ENCODE measurements at places on chromosomes 1 and 21.

DNA sequence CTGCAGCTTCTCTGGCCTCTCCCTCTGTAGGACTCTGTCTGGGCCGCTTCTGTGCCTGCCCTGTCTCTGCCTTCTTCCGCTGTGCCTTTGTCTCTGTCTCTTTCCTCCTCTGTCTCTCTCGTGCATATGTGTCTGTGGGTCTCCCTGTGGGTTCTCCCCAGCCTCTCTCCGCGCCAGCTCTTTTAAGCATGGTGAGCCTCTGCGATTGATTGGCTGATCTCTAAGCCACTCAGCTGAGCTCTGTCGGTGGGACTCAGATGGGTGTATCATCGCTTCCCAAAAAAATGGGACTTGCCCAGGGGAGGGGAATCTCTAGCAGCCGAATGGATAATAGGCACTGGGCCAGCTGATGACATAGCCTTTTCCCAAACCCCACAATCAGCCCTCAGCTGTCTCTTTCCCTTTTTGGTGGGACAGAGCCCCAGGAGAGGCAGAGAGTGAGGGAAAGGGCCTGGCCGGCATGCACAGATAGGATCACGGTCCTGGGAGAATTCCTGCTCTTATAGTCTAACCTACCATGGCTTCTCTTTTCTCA is at the start of gene ADAMTS4:
ADAMTS4 (minus strand) TSS at position 158 of the 535 bp plus-strand sequence. CDS start 427 bp downstream, outside the sequence.
- DNase-seq: no peak

DNA sequence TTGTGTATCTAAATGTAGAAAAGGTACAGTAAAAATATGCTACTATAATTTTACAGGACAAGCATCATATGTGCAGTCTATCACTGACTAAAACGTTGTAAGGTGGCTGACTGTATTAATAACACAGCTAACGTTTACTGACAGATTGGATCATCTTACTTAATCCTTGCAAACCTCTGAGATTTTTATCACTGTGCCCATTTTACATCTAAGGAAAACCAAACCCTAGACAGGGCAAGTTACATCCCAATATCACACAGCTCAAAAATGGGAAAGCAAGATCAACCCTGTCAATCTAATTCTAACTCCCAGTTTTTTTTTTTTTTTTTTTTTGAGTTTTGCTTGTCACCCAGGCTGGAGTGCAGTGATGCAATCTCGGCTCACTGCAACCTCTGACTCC is 7.5 kb upstream of the RIT1 start:
- no peak for DNase-seq

- no peak for DNase-seq
Measured at GRCh38 chr1:174789399-174789798, 210.3 kb upstream of the CACYBP start.

DNA sequence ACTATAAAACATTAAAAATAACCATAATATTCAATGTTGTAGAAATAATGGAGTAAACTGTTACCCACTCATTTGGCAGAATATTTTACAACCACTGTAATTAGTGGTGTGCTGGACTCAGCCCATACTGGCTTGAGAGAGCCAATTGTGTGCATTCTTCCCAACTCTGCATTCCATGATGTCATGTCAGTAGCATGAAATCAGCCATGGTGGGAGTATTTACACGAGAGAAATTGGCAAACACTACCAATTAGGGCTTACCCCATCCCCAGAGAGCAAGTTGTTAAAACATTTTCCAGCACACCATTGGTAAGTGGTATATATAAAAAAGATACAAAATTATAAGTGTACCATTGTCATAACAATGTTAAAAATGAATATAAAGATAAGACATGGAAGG is 19.1 kb upstream of the QSOX1 start:
- no peak for DNase-seq

GRCh38 chr21:45590246-45590725 is 48.0 kb upstream of the SLC19A1 start:
- DNase-seq: no peak

DNA sequence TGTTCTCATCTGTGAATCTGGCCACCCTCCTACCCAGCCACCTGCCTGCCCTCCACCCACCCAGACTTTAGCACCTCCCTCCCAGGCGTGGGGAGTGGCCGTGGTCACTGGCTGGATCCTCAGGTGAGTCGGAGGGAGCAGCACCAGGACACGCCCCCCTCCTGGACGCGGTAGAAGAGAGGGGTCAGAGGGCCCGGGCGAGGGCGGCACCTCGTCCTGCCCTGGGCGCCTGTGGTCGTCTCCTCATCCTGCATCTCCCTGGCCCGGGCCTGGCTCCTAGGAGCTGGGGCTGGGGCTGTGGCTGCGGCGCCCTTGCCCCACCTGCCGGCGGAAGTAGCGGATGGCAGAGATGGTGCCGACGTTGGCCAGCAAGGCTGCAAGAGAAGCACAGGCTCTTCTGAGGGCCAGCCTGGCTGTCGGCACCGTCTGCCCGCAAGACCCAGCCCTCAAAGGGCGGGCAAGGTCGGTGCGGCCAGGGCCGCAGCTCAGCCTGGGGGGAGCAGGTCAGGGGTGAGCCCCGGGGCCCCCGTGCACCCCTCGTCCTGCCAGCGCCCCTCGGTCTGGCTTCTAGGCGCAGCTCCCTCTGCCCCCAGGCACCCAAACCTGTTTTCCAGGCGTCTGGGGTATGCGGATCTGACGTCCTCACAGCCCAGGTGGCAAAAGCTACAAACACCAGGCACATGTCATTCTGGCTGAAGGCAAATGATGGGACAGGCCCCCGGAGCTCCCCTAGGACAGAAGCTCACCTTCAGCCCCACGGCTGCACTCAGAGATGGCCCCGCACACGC is 5.8 kb downstream of the PERM1 start:
- DNase-seq: peak; percentile 91

DNA sequence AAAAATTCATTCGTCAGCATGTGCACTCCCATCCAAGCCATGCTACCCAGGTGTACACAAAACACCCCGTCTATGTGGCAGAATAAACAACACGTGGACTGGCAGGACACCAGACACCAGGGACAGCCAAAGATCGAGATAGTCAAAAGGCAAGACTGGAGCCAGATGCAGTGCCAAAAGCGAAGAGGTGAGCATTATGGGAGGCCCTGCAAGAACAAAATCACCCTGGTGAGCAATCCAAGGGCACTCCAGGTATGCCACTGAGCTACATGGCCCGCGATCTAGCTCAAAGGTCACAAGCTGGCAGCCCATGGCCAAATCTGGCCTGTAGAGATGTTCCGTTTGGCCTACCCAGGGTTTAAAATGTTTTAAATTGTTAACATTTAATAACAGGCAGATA is 33.7 kb downstream of the PLPP3 start:
- no peak for DNase-seq

- no peak for DNase-seq
Measured at GRCh38 chr1:26915204-26915842, 1.5 kb upstream of the NR0B2 start.

DNA sequence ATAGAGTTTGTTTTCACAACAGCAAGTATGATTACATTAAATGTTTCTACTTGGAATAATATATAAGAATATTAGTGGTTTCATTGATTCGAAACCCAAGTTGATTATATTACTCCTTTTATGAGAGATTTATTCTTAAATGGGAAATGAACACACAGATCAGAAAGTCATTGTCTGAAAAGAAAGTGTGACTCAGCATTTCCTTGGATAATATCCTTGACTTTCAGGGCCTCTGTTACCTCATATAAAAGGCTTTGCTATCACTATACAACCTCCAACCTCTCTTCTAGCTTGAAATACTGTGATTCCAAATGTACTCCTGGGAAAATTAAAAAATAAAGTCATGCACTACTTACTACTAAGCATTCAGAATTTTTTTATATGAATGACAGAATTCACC is 295.3 kb upstream of the LYPLAL1 start:
- no peak for DNase-seq

- DNase-seq: no peak
Measured at GRCh38 chr21:45747802-45748445, 104.4 kb downstream of the PCBP3 start.

GRCh38 chr1:181101581-181102226 is 13.2 kb downstream of the IER5 start:
- no peak for DNase-seq

- DNase-seq: no peak
Measured at GRCh38 chr1:106785176-106785575, 271.3 kb upstream of the PRMT6 start.

DNA sequence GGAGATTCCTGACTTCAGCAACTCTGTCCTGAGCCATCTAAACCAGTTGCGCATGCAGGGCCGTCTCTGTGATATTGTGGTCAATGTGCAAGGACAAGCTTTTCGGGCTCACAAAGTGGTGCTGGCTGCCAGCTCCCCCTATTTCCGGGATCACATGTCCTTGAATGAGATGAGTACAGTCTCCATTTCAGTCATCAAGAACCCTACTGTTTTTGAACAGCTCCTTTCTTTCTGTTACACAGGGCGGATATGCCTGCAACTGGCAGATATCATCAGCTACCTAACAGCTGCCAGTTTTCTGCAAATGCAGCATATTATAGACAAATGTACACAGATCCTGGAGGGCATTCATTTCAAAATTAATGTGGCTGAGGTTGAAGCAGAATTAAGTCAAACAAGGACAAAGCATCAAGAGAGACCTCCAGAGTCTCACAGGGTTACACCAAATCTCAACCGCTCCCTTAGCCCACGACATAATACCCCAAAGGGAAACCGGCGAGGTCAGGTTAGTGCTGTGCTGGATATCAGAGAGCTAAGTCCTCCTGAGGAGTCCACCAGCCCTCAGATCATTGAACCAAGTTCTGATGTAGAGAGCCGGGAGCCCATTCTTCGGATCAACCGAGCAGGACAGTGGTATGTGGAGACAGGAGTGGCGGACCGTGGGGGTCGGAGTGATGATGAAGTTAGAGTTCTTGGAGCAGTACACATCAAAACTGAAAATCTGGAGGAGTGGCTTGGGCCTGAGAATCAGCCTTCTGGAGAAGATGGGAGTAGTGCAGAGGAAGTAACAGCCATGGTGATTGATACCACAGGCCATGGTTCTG is 2.3 kb downstream of the ZBTB37 start:
- no peak for DNase-seq

DNA sequence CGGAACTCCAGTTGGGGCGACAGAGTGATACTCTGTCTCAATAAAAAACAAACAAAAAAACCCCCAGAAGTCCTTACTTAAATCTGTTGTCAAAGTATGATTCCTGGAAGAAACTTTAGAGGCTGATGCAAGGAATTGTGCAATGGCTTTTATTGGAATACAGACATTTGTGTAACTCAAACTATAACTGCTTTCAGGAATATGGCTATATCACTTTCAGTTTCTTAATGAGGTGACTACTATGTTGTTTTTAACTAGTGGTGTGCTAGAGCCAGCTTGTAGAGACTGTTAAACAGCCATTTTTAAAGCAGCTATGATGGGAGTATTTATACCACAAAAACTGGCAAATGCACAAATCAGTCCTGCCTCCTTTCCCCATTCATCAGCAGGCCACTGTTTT is 22.7 kb upstream of the DNAJC28 start:
- DNase-seq: no peak

DNA sequence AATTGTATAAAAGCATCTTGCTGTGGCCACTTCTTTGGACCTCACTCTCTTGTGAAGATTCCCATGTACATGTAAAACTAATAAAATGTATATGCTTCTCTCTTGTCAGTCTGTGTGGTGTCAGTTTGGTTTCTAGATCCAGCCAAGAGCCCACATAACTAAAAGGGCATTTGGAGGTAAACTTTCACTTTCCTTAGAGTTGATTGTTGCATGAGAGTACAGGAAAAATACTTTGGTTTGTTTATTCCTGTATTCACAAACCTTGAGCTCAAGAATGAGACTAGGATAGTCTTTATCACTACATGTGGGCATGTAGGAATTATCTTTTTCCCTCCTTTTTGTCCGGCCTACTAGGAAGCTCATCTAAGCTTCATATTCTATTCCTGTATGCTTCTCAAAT is 50.9 kb downstream of the KCTD3 start:
- DNase-seq: no peak

- DNase-seq: no peak
Measured at GRCh38 chr1:186839041-186839400, 10.3 kb downstream of the PLA2G4A start.

GRCh38 chr1:4510276-4510691 is 144.1 kb upstream of the AJAP1 start:
- no peak for DNase-seq

- DNase-seq: no peak
Measured at GRCh38 chr21:21971384-21971783, 973.2 kb downstream of the NCAM2 start.

- DNase-seq: no peak
Measured at GRCh38 chr1:211711315-211711705, 35.9 kb upstream of the NEK2 start.

GRCh38 chr1:97378596-97378995 is 542.2 kb downstream of the DPYD start:
- no peak for DNase-seq

GRCh38 chr1:161933592-161934588 is 89.8 kb downstream of the OLFML2B start:
- peak; percentile 77 for DNase-seq

DNA sequence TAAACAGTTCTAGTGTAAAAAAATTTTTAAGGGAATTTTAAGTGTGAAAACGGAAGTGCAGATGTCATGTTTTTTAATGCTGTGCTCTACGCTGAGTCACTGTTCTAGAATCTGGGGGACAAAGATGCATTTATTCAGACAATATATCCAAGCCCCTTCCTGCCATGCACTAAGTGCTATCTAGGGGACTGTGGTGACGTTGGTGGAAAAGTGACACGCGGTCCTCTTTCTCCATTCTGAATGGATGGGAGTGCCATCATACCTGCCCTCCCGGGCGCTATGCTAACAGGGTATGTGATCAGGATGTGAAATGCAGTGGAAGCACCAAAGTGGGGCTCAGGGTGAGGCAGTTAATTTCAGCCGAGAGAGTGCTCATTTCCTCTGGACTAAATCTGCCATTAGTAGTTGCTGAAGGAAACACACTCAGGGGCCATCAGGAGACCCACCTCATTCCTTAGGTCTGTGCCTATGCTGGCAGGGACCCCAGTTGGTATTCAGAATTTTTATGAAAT is 6.6 kb downstream of the C1orf226 start:
- DNase-seq: no peak

DNA sequence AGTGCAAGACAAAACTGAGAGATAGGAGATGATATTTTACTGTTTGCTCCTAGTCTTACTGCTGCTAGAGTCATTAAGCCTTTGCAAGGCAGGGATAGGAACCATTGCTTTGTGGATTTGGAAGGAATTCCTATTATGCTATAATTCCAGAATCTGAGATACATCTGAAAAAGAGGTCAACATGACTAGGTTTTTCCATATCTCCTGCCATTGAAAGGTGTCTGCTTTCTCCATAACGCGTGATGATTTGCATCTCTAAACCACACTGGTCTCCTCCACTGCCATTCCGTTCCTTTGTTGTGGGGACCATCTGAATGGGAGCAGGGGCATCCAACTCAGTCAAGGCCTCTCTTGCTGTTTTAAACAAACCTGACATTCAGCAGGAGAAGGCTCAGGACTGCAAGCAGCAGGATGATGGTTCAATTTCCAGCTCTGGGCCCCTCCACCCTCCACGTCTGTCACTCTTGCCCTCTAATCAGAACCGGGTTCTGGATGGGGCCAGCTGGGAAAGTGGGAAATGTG is 45.2 kb downstream of the PLPP3 start:
- DNase-seq: no peak
